NCI-H2029 (cell line): ENCODE measurements at places on chromosomes 16 and 17.

GRCh38 chr16:68069511-68070248 is 15.5 kb upstream of the NFATC3 start:
- peak; percentile 48 for DNase-seq

GRCh38 chr17:42138749-42139492 is 15.9 kb downstream of the RAB5C start:
- DNase-seq, result no peak

DNA sequence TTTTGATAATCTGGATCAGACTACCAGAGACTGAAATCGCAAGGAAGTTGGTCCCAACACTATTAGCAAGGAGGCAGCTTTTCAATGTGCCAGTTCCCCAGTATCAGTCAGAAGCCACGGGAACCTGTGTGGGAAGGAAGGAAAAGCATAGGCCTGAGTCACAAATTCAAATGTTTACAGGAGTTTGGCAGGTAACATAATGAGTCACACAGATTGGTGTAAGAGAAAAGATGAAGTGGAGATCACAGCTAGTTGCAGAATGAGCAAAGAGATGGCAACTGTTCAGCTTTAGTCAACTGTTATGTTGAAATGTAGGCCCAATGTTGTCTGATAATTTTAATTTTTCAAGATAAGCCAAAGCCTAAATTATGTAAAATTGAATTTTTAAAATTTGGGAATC is 28.1 kb upstream of the ITGA2B start:
- no peak for DNase-seq

GRCh38 chr16:82628711-82629110 is 1.9 kb downstream of the CDH13 start:
- no peak for DNase-seq

DNA sequence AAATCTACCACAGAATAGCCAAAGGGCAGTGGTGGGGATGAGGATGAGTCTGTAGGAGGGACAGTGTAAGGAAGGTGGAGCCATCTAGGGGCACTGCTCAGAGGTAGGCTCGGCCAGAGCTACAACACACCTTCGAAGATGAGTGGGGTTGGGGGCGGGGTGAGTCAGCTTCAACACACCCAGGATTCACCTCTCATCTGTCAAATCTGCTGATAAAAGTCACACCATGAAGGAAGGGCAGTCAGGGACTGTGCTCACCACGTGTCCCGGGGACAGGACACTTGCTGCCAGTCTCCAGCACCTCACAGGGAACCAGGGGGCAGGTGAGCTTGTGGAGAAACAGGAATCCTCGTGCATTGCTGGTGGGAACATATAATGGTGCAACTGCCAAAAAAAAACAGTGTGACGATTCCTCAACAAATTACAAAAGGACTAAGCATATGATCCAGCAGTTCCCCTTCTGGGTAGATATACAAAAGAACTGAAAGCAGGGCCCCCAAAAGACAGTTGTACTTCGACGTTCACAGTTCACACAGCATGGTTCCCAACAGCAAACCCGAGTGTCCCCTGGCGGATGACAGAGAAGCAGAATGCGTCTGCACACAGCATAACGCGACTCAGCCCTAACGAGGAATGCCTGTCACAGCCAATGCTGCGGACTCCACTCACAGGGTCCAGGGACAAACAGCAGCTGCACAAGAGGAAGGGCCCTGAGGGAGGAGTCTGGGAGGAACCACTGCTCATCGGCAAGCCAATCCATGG is 133.1 kb downstream of the ANKRD11 start:
- DNase-seq, result no peak

- peak; percentile 67 for DNase-seq
Observed at GRCh38 chr17:2398655-2399571, 1.9 kb downstream of the MNT start.

DNA sequence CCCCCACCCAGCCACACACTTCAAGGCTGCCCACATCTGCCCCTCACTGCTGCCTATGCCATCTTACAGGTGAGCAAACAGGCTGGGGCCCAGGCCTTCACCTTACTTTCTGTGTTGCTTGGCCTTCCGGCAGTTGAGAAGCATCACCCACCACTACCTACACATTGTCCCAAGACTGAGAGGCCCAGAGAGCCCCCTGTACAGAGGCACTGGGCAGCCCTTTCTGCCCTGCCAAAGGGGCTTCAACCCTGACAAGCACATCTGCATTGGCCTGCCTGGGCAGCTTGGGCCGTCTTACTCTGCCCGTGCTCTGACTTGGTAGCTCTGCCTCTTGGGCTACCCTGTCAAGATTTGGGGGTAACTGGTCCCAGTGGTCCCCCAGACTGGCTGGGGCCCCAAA is 1.2 kb downstream of the MIEF2 start:
- DNase-seq, result no peak

DNA sequence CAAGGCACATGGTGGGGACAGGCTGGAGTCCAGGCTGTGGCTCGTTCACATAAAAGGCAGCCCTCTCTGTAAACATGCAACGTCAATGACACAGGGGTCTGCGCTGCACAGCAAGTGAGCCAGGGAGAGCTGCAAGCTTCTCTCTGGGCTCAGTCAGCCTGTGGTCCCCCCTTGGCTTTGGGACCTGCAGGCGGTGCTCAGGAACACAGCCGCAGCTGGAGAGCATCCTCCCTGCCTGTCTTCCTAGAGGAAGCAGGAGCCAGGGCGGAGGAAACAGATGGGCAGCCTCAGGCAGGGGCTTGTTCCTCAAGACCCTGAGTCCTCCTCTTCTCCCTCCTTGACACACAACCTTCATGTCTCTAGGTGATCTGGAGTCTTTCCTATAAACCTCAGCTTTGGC is 228.0 kb downstream of the C16orf78 start:
- no peak for DNase-seq

- peak; percentile 41 for DNase-seq
Observed at GRCh38 chr16:85465328-85466303, 147.5 kb upstream of the GSE1 start.

GRCh38 chr16:84848986-84849634 is 29.3 kb downstream of the CRISPLD2 start:
- DNase-seq, result no peak

GRCh38 chr16:78395035-78395434 is 295.6 kb downstream of the WWOX start:
- no peak for DNase-seq

DNA sequence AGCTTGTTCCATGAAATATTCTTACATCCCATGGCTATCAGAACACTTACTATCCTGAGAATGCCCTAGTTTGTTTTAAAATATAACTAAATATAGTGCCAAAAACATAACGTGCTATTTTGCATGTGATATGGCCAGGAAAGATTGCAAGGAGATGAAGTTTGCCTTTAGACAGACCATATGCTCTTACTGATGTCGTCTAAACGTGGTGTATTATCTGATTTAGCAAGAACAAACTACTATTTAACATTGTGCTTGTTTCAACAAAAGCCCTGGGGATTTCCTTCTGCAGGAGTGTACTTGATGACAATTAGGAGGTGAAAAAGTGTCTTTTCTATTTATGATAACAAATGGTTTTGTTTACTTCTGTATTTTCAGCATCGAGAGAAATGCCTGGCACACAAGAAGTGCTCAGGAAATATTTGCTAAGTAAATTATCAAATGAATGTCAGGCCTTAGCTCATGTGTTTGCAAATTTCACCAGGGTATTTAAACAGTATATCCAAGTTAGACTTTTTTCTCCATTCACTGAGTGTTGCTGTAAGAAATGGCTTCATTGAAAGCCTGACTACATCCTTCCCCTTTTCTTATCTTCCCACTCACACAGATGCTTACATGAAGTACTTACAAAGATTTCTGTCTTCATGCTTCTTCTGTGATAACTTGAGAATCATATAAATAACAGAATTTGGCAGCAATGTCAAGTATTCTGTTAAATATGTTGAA is 1033.6 kb downstream of the CDH8 start:
- peak; percentile 0 for DNase-seq

DNA sequence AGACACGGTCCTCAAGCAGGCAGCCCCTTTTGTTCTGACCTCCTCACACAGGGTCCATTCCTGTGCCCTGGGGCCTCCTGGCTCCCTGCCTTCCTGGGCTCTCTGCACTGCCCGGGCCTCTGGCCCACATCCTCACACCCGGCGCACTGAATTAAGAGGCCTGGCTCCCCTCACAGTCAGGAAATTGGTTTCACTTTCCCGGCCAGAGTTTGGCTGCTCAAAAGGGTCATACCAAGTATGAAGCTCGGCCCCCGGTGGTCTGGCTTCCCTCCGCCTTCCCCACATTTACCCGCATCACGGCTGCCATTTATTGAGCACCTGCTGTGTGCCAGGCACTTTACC is 220.0 kb downstream of the NTN1 start:
- no peak for DNase-seq

DNA sequence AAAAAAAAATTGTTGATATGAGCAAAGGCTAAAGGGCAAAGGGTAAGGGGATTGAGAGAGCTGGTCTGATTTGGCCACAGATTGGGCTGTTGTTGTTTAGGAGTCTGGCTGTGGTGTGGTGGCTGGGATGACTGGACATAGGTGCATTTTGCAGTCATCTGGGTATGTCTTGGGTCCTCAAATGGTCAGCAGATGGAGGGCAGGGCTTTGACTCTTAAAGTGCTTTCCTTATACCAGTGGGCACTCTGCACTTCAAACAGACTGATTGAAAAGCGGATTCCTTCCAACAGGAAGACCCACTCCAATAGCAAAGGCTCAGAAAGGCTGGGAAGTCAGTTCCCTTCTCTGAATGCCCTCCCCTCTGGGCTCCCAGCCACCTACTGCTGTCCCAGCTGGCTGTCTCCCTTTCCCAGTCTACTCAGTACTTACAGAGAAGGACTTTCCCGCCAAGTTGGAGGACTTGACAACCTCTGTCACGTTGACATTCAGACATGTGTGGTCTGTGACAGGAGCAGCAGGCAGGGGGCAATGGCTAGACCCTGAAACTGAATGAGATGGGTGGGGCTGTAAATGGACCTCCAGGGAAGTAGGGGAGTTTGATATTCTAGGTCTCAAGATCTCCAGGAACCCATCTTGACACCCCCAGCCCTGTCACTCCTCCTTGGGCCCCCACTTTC is 19.6 kb upstream of the MFSD6L start:
- DNase-seq, result no peak

DNA sequence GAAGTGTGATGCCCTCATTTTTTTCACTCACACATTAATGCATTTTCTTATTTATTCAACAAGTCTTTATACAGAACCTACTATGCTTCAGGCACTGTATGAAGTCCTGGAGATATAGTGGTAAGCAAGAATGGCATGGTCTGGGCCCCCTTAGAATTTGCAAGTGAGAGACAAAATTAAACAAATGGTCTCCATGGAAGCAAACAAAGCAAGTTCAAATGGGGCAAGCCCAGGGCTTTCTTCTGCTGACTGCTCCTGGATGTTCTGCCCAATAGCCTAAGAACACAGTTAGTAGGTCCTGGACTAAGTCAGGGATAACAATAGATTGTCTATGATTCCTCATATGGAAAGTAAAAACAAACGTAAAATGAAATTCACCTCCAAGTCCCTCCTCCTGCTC is 31.3 kb upstream of the DDX52 start:
- DNase-seq, result no peak

GRCh38 chr17:78759203-78759968 is 22.7 kb downstream of the CYTH1 start:
- peak; percentile 84 for DNase-seq

GRCh38 chr16:28219282-28219681 is 7.5 kb upstream of the XPO6 start:
- DNase-seq, result no peak

DNA sequence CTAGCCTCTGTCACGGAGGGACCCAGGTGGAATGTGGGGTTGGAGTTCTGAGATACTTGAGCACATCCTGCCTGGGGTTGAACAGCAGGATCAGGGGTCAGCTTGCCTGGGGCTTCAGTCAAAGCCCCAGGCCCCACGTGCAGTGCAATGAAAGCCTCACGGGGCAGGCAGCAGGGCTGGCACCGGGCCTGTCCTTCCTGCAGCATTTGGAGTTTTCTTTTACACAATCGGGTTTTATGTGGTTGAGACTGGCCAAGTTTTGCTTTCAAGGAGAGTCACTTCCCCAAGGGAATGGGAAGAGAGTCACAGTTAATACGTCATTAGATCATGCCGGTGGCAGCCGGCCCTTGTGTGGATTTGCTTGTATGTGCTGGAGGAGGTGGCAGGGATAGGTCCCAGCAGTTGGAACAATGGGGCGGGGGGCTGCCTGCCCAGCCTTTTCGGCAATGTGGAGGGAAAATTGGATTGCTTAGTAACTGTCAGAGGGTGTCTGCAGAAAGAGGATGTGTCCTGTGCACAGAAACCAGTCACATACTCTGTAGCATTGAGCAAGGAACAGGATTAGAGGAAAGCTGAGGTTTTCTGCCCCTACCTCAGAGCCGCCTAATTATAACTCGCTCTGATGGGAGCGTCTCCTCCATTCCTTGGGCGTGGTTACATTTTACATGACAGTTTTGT is 4.5 kb downstream of the RMI2 start:
- no peak for DNase-seq

- DNase-seq, result peak; percentile 96
Observed at GRCh38 chr17:56172517-56172982, 19.3 kb downstream of the ANKFN1 start.

DNA sequence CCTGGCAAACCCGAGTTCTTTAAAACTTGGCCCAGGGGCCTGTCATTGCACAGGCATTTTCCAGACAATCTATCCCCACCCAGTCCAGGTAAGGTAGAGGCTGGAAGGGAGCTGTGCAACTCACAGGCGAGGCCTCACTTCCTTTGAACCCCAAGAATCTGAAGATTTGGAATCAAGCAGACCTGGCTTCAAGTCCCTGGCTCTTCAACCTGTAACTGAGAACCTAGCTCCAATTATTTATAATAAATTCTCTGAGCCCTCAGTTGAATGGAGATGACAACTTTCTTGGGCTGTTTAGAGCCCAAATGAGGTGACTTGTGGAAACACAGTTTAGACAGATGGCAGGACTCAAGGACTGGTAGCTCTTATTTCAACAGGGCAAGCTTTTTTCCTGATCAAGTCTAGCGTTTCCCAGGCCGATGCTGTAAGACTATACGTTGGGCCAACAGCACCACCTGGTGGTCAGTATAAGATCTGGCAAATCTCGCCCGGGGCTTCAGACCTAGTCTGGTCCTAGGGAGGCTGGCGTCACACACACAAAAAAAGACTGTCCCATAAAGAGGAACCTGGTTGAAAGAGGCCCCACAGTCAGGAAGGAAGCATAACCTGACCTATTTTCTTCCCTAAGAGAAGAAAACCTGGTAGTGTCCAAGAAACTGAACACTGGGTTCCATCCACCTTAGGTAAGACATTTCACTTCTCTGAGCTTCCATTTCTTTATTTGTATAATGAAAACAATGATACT is 117.9 kb downstream of the C17orf67 start:
- DNase-seq, result peak; percentile 25
